Ureter (tissue), 1 donor: ENCODE measurements at places on chromosomes 2 and 18.

DNA sequence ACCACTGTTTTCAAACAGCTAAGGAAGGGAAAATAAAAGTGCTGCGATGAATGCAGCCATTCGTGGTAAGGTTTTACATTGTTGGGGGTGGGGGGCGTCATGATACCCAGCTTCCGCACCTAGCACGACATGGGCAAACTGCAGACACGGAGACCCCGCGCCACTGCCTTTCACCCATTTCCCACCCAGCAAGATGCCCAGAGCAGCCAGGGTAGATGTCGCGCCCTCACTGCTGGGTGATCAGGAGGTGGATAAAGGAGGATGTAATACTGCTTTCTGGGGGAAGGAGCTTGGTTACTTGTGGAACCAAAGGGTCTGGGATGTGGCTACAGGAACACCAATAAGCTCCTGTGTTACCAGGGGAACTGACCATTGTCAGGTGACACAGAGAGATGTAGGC is 138.4 kb downstream of the ZNF516 start:
- no peak for DNase-seq

DNA sequence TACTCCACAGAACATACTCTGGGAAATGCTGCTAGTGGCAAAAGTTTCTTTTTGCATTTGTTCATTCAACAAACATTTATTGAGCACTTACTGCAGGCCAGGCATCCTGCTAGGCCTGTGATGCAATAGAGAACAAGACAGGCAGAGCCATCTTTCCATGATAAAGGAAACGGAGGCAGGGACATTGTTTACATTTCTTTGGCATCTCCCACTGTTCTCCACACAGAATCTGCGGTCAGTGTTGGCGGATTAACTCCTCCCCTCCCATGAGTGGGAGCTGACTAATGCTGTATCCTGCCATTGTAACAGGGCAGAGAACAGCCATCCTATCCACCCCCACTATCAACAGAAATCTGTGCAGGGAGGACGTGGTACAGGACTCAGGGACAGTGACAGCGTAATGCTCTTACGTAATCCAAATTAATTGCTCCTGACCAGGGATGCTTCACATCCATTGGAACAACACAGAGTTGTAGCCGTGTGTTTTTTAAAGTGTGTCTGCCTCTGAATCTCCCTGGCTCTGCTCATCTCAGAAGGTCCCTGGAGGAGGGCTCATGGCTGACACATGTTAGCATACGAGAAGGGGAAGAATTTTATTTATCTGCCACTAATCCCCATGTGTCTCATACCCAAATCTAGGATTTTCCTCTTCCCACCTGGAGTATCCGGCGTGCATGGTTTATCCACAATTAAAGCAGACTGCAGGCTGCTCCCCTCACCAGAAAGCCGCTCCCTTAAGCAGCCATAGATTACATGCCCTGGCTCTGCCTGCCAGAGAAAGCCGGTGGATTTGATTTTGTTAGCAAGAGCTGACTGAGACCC is 32.3 kb downstream of the STEAP3 start:
- no peak for DNase-seq

- no peak for DNase-seq
These were observed 1178.4 kb upstream of the TMEFF2 start for GRCh38 chr2:193373120-193373519.

GRCh38 chr18:22475426-22476100 is 57.8 kb upstream of the CTAGE1 start:
- DNase-seq: no peak

DNA sequence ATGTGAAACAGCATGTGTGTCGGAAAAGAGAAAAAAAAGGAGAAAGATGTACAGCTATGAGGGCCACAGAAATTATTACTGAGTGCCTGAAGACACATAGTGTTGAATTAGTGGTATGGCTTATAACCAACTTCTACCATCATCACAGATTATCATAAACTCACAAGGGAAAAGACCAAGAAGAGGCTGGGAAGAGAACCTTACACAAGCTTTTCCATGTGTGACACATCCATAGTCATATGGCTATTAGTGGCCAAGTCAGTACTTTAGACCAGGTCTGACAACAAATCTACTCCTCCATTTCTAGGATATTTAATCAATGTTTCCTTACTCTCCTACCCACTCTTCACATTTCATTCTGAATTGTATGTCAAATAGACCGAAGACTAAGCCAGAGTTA is 3.5 kb upstream of the GALNT5 start:
- no peak for DNase-seq

DNA sequence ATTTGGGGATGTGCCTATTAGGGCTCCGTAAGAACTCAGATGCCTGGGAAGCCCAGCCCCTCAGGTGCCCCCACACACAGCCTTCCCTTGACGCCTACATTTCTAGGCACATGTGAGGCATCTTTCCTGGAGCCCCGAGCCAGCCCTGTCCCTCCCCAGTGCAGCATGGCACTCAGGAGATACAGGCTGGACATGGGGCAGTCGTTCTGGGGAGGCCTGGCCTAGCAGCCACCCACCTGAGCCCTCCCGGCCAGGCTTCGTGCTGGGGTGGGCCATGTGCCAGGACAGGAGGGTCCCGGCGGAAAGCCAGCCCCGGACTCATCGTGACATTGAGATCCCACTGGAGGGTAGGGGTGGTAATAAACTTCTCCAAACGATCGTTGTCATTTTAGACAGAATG is 15.2 kb downstream of the BOK start:
- no peak for DNase-seq

- no peak for DNase-seq
These were observed 375.2 kb upstream of the SPHKAP start for GRCh38 chr2:228556717-228557116.

DNA sequence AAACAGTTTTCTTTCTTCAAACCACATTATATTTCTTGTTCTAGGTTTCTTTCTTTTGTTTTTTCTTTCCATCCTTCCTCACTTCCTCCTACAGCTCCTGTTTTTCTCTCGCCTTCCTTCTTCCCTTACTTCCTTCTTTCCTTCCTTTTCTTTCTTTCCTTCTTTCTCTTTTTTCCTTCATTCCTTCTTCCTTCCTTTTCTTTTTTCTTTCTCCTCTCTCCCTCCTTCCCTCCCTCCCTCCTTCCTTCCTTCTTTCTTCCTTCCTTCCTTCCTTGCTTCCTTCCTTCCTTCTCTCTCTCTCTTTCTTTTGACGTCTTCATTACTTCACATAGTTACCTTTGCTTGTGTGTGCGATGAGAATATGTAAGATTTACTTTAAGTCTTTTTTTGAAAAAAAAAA is 470.0 kb upstream of the FSIP2 start:
- no peak for DNase-seq

DNA sequence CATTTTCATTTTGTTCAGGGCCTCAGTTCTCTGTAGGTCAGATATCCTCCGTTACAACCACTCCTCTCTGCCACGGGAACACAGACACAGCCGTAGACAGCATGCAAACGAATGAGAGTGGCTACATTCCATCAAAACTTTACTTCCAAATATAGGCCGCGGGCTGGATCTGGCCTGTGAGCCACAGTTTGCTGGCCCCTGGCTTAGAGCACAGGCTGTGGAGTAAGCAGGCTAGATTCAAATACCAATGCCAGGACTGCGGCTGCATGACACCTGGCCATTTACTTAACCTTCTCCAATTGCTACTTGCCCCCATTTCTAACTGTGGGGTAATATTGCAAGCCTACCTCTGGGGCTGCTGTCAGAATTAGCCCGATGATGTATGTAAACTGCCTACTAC is 325.8 kb upstream of the POU3F3 start:
- DNase-seq: no peak

GRCh38 chr18:54684784-54685183 is 93.7 kb downstream of the DYNAP start:
- no peak for DNase-seq

DNA sequence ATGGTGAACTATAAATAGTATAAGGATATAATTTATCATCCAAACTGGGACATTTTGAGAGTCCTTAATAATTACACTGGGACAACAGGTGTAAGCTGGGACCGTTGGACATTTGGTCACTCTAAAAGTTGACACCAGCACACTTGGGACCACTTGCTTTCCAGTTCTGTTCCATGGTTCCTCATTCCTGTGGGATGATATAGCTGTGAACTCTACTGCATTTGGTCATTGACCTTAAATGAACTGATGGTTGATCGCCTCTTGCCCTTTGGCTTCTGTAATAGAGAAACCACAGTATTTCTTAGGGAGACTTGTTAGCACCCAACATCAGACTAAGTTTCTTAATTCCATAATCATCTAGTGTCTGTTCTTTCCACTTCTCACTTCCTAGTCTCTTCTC is 46.7 kb downstream of the EML6 start:
- DNase-seq: no peak

DNA sequence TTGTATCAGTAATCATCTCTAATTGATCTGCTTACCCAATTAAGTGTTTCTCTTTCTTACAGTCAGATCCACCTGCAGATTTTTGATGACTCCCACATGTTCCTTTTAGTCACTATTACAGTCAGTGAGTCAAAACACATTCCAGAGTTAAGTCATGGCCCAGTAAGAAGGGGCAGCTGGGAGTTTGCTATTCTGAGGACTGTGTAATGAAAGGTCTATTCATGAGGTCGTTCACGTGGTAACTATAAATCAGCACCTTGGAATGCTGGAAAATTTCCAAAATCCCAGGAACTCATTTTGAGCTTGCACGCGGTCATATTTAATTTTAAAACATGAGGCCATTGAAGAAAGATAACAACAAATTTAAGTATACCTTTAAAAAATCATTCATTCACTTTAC is 252.5 kb downstream of the XIRP2 start:
- no peak for DNase-seq

DNA sequence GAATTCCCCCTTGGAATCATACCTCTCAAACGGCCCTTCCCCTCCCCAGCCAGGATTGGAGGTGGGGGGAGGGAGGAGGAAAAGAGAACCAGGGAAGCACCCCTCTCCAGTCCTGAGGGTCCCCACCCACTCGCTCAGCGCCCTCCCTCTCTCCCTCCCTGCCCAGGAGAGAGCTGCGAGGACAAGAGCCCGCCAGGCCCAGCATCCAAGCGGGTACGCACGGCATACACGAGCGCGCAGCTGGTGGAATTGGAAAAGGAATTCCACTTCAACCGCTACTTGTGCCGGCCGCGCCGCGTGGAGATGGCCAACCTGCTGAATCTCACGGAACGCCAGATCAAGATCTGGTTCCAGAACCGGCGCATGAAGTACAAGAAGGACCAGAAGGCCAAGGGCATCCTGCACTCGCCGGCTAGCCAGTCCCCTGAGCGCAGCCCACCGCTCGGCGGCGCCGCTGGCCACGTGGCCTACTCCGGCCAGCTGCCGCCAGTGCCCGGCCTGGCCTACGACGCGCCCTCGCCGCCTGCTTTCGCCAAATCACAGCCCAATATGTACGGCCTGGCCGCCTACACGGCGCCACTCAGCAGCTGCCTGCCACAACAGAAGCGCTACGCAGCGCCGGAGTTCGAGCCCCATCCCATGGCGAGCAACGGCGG is 14.4 kb downstream of the HOXD3 start:
- no peak for DNase-seq

DNA sequence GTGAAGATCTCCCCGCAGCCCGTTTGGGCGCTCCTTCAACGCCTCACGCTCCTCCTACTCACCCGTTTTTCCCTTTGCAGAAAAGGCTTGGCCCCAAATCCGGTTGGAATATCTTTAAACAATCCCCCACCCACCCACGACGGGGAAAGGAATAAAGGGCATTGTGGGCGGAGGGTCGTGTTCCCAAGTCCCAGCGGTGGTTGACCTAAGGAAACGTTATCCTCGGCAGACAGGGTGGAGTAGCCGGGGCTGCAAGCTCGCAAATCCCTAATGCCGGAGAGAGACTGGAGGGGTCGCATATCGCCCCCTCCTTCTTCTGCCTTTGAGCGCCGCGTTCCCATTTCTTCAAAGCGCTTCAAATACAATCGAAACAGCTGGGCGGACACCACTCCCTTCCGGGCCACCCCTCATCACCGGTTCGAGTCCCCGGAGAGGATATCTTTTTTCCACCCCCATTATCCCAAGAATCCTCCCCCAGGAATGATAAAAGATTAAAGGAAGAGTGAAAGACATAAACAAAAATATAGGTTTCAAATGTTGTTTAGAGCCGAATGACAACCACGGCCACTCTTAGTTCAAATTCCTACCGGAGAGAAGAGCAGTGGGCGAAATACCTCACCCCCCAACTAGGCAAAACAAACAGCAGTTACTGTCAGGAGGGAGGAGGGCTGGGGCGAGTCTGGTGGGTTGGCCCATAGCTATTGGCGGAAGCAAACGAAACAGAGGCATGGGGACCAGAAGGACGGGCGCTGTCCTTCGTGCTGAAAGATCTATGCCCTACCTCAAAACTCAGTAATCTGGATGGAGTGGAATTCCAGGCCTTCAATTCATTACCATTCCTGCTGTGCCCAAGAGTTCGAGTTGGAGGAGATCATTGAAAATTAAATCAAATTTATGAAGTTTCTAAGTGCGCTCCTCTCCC is 2.8 kb upstream of the GAD1 start:
- no peak for DNase-seq

DNA sequence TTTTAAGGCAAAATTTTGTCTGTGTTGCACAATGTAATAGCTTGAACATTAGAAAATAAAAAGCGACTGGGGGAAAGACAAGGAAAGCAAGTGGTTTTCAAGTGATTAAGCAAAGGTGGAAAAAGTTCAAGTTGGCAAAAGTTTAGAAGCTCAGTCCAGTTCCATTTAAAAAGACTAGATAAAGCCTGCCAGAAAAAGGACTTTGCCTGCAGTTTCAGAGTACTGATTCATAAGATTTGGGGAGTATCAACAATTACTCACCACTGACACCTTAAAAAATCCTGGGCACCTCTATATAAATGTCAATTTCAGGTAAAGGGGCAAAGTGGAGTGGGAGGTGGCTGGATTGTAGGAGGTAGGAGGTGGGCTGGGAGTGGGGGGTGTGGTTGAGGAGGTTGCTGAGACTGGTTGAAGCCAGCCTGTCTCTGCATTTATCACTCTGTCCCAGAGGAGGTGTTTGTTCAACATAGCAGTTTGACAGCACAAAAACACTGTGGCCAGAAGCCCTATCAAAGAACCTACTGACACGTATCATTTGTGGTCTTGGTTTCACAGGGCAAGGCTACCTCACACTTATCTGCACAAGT is 14.6 kb downstream of the ZEB2 start:
- no peak for DNase-seq

DNA sequence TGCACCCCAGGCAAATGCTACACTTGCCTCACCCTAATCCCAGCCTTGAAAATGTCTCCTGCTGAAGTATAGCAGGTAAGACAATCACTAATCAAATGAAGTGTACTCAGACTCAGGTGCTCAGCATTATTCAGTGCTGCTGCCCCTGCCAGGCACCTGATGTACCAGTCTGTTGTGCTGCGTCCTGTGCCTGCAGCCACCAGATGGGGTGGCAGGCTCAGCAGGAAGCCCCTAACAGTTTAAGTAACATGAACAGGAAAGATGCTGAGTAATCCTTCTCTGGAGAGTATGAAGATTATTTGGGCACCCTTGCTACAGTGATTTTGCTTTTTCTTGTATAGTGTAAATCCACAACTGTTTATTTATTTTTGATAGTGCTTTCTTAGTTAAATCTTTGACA is 69.1 kb downstream of the TACR1 start:
- DNase-seq: no peak

DNA sequence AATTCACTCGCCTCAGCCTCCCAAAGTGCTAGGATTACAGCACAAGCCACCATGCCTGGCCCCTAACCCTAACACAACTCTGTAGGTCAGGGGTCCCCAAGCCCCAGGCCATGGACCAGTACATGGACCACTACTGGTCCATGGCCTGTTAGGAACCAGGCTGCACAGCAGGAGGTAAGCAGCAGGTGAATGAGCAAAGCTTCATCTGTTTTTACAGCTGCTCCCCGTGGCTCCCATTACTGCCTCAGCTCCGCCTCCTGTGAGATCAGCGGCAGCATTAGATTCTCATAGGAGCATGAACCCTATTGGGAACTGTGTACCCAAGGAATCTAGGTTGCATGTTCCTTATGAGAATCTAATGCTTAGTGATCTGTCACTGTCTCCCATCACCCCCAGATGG is 201.7 kb downstream of the NRP2 start:
- DNase-seq: no peak

GRCh38 chr2:163247156-163247846 is 408.7 kb upstream of the KCNH7 start:
- DNase-seq: no peak
